Central memory CD4-positive, alpha-beta T cell (primary cell): ENCODE measurements at places on chromosomes 6 and 20.

DNA sequence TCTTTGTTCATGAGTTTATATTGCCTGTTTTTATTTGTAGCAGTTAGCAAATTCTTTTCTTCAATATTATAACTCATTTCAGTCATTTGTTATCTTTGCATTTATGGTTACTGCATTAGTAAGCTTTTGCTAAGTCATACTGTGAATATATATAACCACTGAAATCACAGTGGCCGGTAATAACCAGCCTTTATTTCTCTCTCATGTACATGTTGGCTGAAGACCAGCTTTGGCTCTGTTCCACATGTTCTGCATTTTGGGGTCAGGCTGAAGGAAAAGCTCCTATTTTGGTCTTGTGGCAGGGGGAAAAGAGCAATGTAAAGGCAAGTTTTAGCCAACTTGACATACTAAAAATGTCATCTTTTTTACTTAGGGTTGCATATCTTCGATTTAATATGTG is 276.3 kb downstream of the BCKDHB start:
- no peak for DNase-seq

DNA sequence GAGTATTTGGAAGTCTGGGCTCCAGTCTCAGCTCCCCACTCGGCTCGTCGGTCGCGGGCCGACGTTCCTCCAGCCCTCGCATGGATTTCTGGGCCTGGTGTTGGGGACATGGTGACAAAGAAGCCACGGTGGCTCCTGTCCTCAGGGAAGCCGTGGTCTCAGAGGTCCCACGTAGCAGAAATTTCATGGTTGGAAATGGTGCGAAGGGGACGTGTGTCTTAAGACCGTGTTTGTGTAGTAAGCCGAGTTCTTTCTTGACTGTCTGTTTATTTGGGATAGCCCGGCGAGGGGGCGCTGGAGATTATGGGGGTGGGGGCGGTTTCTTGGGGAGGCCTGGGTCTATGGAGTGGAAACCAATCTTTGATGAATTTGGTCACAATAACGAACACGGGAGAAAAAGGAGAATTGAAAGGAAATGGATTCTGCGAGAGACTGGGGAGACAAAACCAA is 23.5 kb upstream of the MAP3K7 start:
- DNase-seq = no peak

GRCh38 chr20:54188132-54188849 is 14.5 kb upstream of the CYP24A1 start:
- DNase-seq = no peak

GRCh38 chr6:83008626-83009025 is 57.0 kb downstream of the UBE3D start:
- DNase-seq = no peak

DNA sequence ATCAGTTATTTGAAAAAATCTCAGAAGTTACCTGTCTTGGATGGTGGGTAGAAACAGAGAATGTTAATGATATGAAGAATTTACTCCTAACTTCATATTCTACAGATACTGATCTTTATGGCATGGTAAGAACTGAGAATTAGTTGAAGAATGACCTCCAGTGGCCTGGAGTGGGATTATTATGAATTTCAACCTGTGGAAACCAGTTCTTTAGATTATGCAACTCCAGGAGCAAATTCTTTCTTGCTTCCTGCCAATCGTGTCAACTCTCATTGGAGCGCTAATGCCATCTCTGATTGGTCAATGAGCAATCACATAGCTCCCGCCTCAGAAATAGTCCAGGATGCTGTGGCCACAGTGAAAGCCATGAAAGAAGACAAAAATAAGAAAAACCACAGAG is 40.6 kb downstream of the LYRM2 start:
- DNase-seq = no peak

DNA sequence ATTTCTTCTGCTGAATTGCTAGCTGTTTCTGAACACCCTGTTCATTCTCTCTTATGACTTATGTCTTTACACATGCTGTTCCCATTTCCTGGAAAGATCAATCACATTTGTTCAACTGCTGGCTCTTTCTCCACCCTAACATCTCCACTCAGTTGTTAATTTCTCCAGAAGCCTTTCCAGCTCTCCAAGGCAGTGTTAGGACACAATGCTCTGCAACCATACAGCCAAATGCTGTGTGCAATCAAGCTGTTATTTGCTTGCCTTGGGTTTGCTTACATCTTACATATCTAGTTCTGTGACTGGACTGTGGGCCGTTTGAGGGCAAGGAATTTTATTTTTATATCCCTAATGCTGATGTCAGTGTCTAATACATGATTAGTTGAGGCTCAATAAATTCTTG is 24.2 kb upstream of the CITED2 start:
- DNase-seq = no peak

GRCh38 chr20:61556111-61556510 is 304.1 kb downstream of the CDH4 start:
- DNase-seq = no peak

DNA sequence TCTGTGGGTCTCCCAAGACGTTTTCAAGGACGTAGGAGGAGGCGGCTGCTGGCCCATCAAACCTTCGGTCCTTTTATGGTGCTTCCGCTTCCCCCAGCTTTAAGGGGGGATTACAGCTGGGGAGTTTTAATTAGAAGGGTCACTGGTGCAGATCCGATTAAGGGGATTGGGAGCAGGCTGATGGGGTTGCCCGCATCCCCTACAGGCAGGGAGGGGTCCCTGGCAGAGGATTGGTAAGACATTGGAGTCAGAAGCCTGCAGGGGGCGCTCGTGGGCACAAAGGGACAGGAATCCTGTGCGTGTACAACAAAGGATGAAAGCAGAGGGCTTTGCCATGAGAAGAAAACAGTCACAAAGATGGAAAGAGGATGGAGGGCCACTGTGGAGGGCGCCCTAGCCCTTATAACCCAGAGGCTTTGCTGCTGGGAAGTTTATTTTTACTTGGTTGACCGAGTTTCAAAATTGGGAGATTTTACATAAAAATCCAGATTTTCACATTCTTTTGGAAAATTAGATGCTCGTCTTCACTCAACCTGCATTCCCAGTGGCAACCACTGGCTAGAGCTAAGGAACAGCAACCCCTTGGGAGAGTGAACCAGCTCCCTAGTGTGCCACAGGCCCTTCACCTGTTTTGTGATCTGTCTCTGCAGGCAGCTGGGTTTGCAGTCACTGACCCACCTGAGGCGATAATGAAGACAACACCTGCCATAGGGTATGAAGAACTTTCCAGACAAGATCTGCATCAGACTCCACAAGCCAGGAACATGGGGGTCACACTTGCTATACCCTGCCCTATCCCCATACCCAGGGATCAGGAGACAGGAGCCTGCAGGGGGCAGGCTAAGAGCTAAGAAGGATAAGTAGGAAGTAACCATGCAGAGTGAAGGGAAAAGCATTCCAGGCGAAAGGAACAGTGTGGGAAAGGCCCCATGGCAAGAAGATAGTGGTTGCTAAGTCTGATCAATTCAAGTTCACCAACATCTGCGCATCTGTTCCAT is 97.7 kb downstream of the KCNB1 start:
- DNase-seq = peak; percentile 14

DNA sequence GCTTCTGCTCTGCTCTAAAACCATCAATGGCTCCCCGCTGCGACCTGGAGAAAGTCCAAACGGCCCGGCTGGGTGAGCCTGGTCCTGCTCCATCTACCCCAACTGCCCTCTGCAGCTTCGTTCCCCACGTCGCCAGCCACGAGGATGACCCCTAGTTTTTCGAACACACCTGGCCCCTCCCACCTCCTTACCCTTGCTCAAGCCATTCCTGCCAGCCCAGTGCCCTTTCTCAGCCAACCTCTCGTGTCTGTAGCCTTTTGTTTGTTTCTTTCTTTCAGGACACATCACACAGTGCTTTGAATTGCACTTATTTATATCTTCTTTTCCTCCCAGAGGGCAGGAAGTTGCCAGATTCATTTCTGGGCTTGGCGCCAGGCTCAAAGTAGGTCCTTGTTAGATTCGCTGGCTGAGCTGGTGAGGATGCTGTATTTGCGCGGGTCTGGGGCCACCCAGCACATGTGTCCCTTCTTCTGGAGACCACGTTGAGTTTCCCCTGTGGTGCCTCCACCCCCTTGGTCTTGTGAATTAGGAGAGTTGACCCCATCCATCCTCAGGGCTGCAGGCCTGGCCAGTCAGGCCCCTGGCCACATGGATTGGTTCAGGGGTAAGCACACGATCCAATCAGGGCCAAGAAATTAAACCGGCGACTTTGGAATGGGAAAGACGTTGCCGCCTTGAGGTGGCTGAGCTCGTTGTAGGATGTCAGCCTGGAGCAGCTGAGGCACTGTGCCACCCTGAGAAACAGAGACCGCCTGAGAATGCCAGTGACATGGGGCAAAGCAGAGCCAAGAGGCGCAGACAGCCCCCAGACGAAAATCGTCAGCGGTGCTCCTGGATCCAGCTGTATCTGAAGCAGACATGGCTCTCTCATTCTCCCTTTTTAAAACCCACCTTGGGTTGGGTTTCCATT is 156.0 kb downstream of the CEBPB start:
- DNase-seq = no peak

DNA sequence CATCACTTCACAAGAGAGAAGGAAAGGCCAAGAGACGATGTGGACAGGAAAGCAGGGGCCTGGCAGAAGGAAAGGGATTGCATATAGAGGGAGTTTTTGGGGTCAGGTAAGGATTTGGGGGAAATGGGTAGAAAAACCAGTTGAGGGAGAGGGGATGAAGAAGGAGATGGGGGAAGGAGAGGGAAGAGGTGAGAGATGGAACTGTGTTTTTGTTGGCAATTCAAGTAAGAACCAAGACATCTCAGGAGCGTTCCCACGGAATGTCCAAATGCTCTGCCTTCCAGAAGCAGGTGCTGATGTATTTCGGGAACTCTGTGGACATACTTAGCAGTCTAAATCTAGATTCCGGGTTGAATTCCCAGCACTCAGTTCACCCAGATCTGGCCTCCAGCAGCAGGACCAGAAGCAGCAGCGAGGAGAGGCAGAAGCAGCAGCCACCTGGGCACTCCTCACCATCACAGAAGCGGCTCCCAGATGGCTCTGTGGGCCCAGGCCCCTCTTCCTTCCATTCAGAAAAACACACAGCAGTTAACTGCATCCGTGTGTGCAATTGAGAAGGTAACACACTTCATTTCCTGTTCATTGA is 88.8 kb downstream of the DZANK1 start:
- no peak for DNase-seq

DNA sequence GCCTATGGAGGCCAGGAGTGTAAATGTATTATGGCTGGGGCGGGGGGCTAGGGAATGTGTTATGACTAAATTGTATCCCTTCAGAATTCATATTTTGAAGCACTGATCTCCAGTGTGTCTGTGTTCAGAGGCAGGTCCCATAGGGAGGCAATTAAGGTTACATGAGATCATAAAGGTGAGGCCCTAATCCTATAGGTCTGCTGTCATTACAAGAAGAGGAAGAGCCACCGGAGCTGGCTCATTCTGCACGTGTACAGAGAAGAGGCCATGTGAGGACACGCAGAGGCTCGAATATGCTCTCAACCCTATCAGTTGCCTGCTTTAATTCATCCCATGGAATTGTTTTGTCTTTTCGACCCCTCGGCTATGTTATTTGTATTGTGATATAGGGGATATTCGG is 76.9 kb downstream of the VTA1 start:
- no peak for DNase-seq

GRCh38 chr6:56580271-56580670 is 62.4 kb downstream of the DST start:
- DNase-seq = no peak

- DNase-seq = no peak
These were observed 1014.9 kb upstream of the GJE1 start for GRCh38 chr6:141117874-141118273.

DNA sequence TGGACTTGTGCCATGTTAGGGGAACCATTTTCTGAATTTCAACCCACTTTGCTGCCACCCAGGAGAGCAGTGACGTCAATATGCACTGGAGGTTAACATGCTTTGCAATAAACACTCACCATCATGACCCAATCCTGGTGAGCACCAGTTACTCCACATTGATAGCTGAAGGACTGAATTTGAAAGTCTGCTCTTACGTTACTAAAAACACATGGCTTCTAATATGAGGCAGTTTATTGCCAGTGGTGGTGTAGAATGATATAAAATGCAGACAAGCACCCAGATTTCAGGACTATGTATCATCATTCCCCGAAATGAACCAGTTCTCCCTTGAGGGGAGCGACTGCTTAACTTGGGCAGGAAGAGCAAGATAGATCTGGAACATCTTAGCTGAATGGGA is 23.8 kb downstream of the RFPL4B start:
- no peak for DNase-seq

DNA sequence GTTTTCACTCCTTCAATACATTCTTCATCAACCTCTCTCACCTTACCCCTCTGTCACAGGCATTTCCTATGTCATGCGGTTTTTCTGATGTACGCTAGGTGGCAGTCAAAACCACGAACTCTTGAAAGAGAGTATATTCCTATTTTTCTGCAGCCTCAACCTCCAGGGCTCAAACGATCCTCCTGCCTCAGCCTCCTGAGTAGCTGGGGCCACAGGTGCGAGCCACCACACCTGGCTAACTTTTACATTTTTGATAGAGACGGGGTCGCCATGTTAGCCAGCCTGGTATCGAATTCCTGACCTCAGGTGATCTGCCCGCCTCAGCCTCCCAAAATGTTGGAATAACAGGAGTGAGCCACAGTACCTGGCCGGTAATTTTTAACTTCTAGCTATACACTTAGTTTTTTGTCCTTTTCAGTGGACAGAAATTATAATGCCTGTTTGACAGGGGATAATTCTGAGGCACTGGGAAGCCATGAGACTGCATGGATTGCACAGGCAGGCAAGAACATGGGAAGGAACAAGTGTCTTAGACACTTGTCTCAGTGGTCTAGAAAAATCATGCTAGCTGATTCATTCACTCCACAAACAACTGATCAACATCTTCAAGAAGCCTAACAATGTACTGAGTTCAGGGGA is 22.5 kb upstream of the HFE start:
- peak; percentile 56 for DNase-seq

- no peak for DNase-seq
These were observed 90.0 kb downstream of the CENPW start for GRCh38 chr6:126429866-126430265.

DNA sequence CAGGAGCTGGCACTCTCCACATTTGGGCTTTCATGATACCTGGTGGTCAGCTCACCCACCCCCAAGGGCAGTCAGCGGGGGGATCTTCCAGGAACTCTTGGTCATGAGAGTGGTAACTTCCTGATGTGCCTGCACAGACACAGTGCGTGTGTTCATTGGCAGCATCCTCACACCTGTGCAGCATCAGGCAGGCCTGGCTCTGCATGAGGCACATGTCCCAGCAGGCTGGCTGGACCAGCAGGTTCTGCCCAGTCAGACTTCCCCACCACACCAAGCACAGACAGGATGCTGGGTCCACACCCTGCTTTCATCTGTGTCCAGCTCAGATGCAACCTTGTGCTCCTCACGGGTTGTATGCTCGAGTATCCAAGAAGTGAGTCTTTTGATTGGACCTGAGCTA is 15.7 kb upstream of the UNC93A start:
- DNase-seq = no peak

GRCh38 chr6:159996626-159997497 is 28.0 kb downstream of the IGF2R start:
- DNase-seq = no peak
